NCI-H2227 treated with DMSO at 0.1 percent for 48 hours (cell line): ENCODE measurements at places on chromosomes 2 and 18.

DNA sequence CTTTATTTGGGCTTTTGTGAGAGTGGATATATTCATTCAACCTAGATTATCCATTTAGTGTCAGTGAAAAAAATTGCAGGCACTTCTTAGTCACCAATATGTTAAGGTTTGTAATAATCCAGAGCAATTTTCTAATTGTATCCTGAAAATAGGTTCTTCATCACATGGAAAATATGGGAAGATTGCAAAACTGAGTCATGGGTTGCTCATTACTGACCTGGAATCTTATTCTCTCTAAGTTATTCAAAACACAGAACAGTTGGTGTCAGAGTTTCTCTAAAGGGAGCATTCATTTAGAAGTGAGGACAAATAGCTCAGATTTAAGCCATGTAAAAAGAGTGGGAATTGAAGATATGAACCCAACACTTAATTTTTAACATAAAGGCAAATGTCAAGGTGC is 181.3 kb downstream of the IKZF2 start:
- DNase-seq = no peak

DNA sequence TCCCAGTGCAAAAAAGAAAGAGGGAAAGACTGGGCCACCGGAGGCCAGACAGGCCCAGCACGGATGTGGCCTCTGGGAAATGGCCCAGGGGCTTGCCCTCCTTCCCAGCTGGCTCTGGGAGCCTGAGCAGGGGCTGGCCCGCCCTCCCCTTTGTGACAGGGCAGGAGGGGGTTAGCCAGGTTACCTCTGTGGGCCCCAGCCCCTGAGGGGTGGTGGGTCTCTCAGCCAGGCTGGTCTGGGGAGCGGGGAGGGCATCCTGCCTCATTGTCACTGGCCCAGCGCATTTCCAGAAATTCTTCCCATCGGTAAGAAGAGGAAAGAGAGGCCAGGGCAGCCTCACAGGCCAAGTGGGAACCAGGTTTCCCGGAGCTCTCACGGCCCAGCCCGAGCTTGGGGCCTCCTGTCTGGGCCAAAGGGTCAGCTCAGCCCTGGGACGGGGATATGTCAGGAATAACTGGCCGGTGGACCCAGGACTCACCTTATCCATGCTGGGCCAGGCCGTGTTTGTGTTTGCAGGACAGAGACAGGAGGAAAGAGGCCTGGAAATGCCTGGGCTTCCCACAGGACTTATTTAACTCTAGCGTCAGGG is 182.2 kb downstream of the ZFP36L2 start:
- DNase-seq = no peak

DNA sequence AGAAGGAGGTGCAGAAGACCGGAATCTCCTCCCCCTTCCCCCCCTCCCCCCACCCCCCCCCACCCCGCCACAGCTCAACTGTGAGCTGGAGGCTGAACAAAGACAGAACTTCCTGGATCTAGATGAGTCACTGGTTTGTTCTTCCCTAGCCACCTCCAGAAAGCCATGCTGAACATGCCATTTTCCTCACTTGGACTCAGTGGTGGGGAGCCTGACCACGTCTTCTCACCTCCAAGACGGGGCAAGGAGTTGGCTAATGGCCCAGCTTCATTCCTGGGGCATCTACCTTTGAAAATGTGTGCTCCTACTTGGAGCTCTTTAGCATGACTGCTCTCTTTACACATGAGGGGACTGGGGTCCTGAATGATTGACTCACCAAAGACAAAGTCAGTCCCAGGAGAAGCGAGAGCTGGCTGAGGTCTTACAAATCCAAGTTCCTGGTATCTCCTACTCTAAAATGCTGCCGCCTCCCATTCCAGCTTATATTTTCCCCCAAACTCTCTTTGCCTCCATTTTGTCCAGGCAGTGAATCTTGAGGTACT is 22.6 kb upstream of the FZD5 start:
- DNase-seq = no peak

- DNase-seq = no peak
Measured at GRCh38 chr2:64067326-64067725, 48.1 kb upstream of the VPS54 start.

DNA sequence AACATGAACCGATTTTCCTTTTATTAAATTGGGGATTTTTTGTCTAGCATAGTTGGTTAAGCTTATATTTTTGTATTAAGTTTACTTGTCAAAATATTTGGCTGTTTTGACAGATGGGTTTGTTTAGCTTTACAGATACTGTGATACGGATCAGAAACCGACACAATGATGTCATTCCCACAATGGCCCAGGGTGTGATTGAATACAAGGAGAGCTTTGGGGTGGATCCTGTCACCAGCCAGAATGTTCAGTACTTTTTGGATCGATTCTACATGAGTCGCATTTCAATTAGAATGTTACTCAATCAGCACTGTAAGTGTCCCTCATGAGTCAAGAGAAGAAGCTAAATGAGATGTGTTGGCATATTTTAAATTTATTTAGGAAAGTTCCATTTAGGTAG is 8.5 kb downstream of the PDK1 start:
- DNase-seq = no peak

DNA sequence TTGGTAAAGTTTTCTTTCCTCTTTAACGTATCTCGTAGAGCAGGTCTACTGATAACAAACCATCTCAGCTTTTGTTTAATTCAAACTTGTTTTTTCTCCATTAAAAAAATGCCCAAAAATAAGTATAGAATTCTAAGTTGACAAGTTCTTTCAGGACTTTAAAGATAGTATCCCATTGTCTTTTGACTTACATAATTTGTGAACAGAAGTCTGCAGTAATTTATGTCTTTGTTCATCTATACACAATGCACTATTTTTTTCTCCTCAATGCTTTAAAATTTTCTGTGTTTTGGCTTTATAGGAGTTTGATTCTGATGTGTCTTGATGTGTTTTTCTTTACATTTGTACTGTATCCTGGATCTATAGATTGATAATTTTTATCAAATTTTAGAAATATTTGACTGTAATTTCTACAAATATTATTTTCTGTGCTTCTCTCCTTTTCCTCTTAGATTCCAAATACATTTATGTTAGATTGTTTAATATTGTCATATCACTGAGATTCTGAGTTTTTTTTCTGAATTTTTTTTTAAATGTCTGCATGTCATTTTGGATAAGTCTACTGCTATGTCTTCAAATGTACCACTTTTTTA is 143.3 kb downstream of the FTCDNL1 start:
- DNase-seq = peak; percentile 32

GRCh38 chr2:145597809-145598208 is 1077.9 kb upstream of the ZEB2 start:
- DNase-seq = no peak

DNA sequence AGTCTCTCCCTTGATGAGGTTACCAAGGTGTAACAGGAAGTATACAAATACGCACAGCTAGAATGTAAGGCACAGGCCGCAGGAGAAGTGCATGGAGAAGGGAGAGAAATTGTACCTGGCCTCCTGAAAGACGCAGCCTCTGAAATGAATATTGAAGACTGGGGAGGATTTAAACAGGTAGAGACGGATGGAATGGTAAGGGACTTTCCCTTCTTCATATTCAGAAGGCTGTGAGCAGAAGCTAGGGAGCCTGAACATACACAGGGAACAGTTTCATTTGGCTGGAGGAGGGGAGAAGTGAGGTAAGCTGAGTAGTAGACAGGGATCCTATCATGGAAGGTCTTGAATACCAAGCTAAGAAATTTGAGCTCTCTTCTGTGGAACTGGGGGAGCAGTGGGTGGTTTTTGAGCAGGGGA is 112.7 kb downstream of the ANKRD44 start:
- DNase-seq = no peak

- no peak for DNase-seq
Measured at GRCh38 chr18:65938592-65939372, 188.0 kb downstream of the CDH7 start.

DNA sequence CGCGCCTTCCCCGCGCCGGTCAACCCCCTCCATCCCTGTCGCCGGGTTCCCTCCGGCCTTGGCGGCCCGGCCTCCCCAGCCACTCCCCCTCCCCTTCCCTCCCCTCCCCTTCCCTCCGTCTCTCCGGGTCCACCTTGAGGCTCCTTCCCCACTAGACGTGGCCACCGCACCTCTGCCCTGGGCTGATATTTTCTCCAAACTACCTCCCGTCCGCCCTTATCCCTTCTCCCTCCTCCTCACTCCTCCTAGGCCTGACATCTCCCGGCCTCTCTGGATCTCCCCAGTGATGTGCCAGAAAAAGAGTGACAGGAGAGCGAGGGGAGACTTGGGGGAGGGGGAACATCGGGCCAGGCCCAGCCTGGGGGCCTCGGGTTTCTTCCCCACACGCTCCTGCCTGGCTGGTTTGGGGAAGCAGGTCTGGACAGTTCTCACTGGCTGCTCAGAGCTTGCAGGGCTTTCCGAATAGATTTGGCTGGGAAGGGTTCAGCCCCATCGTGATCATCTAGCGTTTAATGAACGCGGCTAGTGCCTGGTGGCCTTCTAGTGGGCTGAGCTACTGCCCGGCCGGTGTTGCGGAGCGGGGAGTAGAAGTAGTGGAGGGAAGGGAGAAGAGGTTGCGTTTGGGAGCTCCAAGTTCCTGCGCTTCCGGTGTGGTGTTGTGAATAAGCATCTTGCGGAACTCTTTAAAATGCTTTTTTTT is 641 bp downstream of the MAPRE3 start:
- no peak for DNase-seq

- DNase-seq = no peak
Measured at GRCh38 chr2:88350331-88351248, 101.9 kb downstream of the FOXI3 start.

DNA sequence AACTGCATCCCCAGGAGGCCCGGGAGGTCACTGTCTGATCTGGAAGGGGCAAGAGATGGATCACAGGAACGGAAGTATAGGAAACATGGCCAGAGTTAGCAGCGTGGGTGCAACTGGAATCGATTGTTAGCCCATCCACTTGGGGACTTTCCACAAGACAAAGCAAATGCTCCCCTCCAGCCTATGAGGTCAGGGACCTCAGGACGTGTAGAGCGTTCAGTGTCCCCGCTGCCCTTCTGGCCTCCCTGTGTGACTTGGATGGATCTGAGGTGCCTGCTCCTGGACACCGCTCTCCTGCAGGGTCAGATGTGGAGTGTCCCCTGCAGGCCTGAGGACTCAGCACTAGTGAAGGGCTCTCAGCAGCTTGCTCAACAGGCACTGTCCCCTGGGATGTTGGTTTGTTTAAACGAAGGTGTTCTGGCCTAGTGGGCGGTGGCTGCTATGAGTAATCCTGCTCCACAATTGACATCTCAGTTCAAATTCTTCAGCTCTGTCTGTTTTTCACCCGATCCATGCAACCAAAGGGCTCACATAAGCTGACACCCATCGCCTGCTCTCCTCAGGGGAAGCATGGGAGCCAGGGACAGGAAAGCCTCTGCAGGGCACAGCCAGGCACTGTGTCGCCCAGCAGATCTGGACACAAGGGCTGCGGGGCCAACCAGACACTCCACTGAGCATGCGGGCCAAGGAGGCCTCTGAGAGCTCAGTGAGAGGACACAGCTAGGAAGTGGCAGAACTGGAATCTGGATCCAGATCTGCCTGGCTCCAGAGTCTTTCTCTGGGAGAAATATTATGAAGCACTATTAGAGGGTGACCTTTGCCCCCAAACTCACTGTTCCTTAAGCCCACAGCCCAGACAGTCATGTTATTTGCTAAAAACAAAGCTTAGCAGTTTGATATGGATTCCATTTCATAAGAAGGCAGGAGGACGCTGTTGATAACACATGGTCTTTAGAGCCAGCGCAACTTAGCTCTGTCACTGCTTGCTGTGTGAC is 78.5 kb downstream of the RHOB start:
- no peak for DNase-seq

DNA sequence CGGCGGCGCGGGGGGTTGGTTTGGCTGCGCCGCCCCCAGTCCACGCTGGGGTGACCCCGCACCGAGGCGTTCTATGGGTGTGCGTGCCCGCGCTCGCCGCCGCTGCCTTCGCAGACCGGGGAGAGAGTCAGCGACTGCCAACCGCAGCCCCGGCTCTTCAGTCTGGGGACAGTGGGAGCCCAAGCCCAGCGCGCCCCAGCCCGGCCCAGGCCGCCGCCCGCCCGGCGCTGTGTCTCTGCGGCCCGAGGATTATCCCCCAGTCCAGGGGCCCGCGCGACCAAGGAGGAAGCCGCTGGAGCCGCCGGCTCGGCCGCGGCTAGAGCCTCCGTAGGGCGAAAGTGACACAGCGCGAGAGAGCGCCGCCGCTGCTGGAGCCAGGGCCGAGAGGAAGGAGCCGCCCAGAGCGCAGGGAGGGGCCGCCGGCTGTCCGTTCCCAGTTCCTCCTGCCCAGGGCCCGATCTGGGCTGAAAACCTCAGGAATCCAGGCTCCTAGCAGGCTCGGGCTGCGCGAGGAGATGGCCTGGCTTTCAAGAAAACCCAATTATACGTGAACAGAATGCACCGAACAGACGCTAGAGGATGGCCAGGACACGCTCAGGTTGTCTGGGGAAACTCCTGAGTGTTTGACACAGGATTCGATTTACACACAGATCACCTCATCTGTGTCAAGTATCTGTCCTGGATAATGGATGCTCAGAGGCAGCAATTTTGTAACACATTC is 2.4 kb downstream of the CTIF start:
- DNase-seq = peak; percentile 64

GRCh38 chr2:145593991-145594614 is 1074.2 kb upstream of the ZEB2 start:
- DNase-seq = no peak

- no peak for DNase-seq
Measured at GRCh38 chr2:27281442-27281841, 787 bp upstream of the TRIM54 start.

DNA sequence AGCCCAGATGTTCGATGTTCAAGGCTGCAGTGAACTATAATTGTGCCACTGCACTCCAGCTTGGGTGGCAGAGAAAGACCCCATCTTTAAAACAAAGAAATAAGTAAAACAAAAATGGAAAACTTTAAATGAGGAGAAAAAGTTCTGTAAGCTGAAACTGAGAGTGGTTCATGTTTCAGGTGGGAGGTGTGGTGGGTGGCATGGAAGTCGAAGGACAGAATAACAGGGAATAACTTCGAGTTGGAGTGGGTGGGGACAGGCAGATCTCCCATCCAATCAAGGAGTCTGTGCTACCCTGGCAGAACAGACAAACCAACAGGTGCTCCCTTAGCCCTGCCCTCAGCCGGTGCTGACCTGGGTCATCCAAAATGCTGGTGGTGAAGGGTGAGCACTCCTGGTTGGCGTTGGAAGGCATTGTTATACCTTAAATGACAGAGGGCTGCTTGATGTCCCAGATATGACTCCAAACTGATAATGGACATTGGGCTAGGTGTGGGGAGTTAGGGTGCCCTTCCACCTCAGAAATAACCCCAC is 328.4 kb downstream of the DYSF start:
- DNase-seq = no peak

DNA sequence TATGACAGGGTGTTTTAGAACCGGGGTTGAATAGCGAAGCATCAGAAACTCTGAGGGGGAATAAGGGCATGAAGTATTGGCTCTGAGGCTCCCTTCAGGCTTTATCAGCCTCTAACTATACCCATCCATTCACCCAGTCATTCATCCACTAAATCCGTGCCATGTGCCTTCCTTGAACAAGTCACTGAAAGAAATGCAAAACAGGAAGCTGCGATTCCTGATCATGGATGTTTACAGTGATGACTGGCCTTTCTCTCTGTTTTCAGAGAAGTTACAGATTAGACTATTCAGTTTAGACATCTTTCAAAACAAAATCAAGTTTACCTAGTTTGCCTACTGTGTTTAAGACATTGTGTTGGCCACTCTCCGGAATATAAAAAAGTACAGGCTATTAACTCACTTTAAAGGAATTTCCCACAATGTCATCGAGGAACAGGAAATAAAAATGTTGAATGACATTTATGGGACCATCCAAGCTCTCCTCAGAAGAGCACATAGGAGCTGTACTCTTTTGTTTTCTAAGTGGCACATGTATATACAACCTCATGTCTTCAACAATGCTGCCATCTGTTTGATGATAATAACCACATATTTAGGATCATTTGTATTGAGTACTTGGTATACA is 43.8 kb upstream of the SLC14A1 start:
- no peak for DNase-seq
